ENCODE measurements at places on chromosomes 4 and X.

DNA sequence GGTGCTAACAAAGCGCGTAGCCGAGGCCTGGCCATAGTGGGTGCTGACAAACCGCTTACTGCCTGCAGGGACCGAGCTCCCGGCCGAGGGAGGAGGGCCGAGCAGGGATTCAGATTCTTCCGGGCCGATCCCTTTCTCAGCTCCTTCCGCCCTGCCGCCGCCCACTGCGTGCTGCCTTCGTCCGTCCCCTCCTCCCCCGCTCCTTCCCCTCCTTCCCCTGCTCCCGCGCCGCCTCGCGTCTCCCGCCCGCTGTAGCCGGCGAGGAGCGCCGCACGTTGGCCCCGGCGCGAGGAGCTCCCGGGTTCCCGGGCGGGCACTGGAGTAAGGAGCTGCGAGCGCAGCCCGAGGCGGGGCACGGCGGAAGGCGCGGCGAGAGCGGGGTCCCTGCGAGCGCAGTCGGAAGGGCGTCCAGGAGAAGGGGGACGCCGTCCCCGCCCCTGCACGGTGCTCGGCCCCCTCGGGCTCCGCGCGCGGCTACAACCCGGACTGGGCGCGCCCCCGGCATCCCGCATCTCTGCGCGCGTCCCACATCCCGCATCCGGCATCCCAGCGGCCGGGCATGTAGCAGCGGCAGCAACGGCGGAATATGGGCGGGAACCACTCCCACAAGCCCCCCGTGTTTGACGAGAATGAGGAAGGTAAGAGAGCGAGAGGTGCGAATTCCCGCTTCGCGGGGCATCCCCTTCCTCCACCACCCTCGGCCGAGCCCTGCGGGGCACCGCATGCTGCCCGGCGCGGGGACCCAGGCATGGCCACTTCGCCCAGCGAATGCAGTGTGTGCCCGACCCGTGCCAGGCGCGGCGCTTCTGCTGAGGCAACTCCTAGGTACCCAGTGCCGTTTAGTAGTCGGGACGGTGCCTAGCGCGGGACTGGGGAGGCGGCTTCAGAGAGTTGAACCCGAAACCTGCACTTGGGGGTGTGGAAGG lies at the start of gene STK32B:
TSS of gene STK32B (plus strand) at position 203 of the 926 bp plus-strand sequence.
- DNase-seq = peak; percentile 16

GRCh38 chr4:54743562-54743961 lies 85.8 kb downstream of the KIT start:
- no peak for DNase-seq

GRCh38 chr4:123168812-123169211 lies 227.8 kb upstream of the SPRY1 start:
- DNase-seq = no peak

DNA sequence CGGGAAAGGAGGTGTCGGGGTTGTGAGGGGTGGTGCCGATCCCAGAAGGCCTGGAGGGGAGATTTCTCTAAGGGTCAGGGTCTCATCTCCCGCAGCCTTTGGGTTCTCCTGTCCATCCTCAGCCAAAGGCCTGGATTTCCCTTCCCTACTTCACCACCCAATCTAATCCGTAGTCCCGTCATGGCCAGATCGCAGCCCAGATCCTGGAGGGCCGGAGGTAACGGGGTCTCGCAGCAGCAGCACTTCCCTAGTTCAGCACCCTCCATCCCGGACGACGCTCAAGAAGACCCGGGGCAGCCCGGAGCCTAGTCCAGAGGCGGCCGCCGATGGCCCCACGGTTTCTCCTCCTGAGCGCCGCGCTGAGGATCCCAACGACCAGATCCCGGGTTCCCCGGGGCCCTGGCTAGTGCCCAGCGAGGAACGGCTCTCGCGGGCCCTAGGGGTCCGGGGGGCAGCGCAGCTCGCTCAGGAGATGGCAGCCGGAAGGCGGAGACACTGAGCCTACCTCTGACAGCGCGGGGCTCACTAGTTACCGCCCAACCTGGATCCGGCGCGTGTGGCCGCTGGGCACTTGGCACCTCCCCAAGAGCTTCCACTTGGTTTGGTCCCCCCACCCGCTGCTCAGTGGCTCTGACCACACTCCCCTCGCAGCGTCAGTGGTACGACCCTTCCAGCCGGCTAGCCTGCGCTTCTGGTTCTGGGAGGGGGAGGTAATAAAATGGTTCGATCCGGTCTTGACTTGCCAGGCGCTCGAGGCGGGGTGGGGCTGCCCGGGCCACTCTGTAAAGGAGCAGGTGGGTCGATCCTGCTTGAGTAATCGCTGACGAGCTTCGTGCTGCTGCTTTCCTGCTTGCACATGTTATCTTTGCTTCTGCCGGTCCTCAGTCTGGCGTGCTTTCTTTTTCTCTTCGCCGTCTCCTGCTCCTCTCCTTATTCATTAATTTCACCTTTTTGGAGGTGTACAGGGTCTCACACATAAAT lies 3.6 kb downstream of the MAGIX start:
- DNase-seq = peak; percentile 72

All from activated naive CD8-positive, alpha-beta T cell treated with anti-CD3 and anti-CD28 coated beads, Interleukin-2, amount 50 U/mL, for 24 hours (primary cell).